ENCODE measurements at places on chromosomes 16 and 17.
A peak's percentile ranks its signal among the peaks of the same experiment; 100 is the strongest.

DNA sequence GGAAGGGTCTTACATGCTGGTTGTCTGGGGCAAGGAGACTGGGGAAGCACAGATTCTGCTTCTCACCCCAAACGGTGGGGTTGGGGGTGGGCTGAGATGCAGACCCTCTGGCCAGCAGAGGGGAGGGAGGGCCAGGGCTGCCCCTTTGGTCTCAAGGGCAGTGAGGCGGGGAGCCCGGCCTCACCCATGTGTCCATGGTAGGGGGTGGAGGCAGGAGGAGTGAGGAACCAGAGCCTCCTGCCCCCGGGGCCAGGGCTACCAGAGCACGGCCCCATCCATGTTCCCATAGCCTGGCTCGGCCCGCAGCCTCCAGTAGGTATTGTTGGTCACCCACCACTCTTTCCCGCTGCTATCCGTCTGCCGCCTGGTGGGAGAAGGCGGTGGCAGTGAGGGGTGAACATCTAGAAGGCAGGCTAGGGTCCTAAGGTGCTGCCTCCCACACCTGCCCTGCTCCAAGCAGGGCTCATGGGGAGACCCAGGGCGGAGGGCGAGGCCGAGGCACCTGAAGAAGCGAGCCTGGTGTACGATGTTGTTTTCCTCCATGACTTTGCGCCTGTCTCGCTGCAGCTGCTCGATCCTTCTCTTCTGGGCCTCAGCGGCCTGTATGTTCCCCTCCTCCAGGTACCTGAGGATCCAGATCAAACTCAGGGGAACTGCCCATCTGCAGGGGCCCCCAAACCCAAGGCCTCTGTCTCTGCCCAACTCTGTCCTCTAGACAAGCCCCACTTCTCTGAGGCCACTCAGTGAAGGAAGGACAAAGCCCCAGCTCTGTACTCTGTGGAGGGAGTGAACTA is 13.4 kb downstream of the OSBPL7 start:
- DNase-seq: no peak

DNA sequence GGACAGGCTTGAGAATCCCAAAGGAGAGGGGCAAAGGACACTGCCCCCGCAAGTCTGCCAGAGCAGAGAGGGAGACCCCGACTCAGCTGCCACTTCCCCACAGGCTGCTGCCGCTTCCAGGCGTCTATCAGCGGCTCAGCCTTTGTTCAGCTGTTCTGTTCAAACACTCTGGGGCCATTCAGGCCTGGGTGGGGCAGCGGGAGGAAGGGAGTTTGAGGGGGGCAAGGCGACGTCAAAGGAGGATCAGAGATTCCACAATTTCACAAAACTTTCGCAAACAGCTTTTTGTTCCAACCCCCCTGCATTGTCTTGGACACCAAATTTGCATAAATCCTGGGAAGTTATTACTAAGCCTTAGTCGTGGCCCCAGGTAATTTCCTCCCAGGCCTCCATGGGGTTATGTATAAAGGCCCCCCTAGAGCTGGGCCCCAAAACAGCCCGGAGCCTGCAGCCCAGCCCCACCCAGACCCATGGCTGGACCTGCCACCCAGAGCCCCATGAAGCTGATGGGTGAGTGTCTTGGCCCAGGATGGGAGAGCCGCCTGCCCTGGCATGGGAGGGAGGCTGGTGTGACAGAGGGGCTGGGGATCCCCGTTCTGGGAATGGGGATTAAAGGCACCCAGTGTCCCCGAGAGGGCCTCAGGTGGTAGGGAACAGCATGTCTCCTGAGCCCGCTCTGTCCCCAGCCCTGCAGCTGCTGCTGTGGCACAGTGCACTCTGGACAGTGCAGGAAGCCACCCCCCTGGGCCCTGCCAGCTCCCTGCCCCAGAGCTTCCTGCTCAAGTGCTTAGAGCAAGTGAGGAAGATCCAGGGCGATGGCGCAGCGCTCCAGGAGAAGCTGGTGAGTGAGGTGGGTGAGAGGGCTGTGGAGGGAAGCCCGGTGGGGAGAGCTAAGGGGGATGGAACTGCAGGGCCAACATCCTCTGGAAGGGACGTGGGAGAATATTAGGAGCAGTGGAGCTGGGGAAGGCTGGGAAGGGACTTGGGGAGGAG is at the start of gene CSF3:
Gene CSF3 (plus strand): TSS at position 436 of the 993 bp plus-strand sequence. CDS start 35 bp downstream, at position 471.
- DNase-seq: no peak

DNA sequence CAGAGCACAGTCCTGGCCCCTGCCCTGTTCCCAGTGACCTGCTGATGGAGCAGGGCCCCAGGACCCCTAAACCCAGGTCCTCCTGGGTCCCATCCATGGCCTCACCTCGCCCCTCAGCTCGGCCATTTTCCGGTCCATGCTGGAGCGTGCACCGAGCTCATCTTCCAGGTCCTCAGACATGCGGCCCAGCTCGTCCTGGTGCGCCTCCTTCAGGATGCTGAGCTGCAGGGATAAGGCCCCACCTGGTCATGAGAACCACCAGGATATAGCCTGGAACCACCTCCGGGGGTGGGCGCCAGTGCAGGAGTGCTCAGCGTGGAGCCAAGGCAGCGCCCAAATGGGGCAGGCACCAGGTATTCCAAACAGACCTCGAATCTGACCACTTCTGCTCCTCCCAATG is 17.9 kb downstream of the CCDC102A start:
- no peak for DNase-seq

DNA sequence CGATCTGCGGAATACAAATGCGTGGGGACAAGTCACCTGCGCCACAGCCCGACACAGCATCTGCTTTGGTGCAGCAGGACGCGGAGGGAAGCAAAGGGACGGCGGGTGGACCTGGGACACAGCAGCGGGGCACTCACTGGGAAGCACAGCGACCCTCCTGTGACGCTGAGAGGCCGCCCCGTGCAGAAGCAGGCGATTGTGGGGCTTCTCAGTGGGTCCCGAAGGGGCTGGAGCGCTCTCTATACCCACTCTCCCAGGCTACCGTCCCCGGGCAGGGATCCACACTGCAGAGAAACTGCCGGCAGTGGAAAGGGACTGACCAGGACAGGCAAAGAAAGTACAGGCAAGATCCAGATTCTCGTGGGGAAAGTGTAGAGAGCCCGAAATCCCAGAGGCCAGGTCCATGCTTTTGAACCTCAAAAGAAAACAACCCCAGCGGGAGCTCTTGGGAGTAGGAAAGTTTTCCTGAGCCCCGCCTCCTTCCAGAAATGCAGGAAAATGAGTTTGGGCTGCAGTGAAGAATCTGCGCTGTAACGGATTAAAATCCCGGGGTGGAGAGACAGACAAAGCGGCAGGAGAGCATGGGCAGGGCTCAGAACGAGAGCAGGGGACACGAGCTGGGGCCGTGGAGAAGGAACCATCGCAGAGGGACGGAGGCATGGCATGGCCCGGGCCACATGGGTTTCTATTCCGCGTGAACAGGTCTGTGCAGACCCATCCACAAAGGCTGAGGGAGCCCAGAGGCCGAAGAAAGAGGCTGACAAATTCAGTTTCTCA is 12.7 kb downstream of the COX4I1 start:
- no peak for DNase-seq

- DNase-seq: no peak
These were observed 10.7 kb upstream of the MPP2 start for GRCh38 chr17:43918026-43918389.

DNA sequence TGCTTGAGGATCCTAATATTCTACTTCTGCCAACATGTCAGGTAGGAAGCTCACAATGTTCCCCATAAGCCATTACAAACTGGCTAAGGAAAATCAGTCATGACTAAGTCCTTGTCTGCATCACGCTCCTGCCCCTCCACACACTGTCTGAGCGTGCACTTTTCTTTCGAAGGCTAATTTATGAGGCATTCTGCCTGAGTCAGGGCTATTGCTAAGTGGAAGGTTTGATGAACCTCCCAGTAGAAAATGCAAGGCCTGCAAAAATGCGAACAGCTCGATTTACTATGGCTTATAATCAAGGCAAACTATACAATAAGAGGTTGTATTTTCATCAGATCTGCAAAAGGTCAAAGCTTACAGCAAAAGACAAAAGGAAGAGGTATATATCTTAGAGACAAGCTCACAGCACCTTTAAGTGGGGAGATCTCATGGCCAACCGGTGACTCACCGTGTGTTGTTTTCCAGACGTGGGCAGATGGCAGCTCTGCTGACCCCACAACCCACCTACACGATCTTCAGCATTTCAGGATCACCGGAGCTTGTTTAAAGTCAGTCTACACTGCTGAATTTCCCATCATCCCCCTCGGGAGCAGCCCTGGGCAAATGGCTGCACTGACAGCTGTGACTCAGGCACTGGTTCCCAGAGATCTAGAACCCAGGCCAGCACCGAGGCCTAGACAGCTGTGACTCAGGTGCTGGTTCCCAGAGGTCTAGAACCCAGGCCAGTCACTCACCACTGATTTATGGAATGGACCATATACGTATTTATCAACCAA is 26.1 kb downstream of the MEAK7 start:
- DNase-seq: no peak

DNA sequence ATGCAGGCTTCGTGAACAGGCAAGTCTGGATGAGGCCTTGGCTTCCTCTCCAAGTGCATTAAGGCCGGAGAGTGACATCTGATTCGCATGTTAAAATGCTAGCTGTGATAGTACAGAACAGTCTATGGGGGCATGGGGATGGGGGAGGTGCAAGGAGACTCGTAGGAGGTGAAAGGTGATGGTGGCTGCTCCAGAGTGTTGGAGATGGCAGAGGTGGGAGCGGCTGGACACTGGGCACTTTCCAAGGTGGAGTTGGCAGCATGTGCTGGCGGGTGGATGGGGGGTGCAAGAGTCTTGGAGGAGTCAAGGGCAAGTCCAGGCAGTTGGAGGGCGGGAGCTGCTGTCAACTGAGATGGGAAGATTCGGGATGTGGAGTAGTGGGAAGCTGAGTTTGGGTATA is 350.9 kb upstream of the TNRC6C start:
- no peak for DNase-seq

DNA sequence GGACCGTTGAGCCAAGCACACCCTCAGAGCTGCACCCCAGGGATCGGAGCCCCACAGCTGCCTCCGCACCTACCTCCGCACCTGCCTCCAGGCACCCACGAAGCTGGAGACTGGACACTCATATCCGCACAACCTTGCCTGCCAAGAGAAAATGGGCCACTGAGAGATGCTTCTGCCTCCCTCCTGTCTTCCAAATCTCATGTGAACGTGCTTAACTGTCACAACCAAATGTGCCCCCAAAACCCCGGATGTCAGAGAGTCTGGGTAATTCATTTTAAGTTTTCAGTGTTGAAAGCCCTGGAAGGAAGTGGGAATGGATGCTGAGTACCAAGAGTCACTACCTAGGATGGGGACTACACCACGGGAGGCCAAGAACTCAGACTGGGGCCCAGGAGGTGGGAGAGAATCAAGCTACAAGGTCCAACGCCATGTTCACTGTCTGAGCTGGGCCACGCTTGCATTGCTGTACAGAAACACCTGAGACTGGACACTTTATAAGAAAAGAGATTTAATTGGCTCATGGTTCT is 49.5 kb upstream of the MEAK7 start:
- peak; percentile 31 for DNase-seq

GRCh38 chr17:37148156-37148555 is 199.4 kb downstream of the AATF start:
- no peak for DNase-seq

- no peak for DNase-seq
These were observed 30.1 kb downstream of the NDEL1 start for GRCh38 chr17:8465759-8466158.

DNA sequence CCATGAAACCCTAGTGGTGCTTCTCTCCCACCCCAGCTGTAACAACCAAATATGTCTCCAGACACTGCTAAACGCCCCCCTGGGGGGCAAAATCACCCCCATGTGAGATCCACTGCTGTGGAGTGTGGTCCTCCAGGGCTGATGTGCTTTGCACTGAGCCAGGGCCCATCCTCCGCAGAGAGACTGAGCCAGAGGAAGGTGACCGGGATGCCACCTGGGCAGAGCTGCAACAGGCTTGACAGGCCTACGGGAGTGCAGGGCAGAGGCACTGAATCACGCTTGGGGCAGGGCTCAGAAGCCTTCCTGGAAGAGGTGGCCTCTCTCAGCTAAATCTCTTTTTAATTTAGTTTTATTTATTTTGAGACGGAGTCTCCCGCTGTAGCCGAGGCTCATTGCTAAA is 4.4 kb downstream of the GJD3 start:
- no peak for DNase-seq
